ENCODE measurements at places on chromosomes 7 and 10.

DNA sequence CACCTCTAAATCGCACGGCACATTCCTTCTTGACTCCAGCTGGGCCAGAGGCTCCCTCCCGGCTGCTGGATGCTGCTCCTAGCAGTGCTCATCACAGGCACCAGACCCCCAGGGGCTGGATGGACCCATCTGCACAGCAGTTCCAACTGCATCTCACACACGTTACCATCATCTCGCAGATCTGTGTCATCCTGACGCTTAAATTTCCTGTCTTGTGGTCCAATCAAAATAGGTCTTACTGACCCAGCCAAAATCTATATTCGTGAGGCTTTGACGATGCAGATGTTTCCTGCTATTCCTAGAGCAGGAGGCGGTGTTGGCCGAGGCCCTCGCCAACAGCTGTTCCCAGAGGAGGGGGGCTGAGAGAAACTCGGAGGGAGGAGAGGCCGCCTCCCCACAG is 108.0 kb downstream of the MKI67 start:
- DNase-seq: no peak

DNA sequence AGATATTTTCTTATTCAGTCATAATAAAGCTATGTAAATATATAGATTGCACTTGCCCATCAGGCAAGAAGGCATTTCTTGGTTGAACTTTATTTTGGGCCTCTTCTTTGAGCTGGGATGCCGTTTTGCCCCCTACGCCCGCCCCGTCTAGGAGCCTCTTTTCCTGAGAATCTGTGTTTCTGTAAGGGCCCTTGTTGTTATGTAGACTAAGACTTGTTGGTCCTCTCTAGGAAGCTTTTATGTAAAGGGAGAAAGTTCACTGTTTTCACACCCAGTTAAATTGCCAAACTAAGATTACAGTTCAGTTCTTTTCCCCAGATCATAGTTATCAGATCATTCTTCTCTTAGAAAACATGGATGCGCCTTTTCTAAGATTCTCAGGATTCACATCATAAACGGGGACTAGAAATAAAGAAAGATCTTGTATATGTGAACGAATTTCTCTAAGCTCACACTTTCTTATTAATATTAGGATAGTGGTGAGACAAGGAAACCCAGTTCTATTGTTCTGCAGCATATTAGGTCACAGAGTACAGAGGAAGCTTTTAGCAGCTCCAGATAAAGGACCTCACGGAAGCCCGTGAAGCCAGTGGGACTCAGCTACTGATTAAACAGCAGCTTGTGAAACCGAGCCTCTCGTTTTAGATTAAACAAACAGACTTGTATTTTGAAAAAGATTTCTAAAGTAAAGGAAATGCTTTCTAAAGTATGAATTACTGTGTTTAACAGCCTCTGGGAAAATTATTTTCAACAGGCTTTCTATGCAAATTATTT is 3.8 kb downstream of the LMTK2 start:
- peak; percentile 57 for DNase-seq

DNA sequence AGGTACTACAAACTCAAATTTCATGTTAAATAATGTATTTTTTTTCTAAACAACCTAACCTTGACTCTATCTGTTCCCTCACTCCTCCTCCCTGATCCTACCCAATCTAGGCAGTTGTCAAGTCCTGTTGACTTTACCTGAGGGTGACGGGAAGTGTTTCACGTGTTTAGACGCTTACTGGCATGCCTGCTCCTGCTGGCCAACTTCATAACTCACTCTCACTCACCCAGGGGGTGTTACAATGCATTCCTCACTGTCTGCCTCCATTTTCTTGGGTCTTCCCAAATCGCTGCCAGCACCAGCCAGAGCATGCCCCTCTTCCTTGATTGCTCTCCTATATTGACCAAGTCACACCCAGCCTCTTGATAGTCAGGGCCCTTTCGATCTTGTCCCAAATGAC is 28.3 kb downstream of the CRCP start:
- no peak for DNase-seq

DNA sequence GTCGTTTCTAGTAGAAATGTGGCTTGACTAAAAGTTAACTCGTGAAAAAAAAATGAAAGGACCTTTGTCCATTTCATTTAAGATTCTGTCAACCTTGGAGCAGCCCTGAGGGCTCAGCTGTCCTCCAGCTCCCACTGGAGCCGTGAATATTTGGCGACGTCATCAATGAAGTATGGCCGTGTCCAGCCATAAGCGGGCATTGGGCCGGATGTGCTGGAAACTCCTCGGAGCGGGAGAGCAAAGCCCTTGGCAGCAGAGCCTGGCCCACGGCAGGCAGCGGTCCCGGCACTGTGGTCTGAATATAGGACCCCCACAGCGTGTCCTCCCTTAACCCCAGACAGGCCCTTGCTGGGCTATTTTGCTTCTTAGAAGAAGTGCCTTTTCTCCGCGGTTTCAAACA is 50.0 kb downstream of the JAKMIP3 start:
- DNase-seq: peak; percentile 32

DNA sequence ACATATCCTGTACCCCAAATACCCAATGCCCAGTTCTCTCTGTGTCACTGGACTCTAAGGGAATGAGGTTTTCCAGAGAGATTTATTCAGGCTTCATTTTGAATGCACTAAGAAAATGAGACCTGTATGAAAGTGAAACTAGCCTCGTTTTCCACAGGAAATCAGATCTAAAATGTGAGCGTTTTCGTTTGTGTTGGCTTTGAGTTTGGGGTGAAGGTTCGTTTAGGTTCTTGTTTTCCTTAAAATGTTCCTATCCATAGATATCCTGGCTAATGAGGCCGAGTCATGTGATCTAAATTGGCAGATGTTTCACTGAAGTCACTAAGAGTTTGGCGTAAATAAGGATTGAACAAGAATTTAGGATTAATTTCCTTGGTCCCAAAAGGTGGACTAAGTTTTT is 90.9 kb upstream of the BMPER start:
- no peak for DNase-seq

GRCh38 chr7:32069116-32069650 is 1.0 kb downstream of the PDE1C start:
- no peak for DNase-seq

- DNase-seq: no peak
Measured at GRCh38 chr10:117945651-117946050, 101.1 kb downstream of the RAB11FIP2 start.

- DNase-seq: no peak
Measured at GRCh38 chr10:92075829-92076228, 152.3 kb downstream of the BTAF1 start.

- DNase-seq: no peak
Measured at GRCh38 chr10:96555330-96555729, 31.5 kb downstream of the TM9SF3 start.

DNA sequence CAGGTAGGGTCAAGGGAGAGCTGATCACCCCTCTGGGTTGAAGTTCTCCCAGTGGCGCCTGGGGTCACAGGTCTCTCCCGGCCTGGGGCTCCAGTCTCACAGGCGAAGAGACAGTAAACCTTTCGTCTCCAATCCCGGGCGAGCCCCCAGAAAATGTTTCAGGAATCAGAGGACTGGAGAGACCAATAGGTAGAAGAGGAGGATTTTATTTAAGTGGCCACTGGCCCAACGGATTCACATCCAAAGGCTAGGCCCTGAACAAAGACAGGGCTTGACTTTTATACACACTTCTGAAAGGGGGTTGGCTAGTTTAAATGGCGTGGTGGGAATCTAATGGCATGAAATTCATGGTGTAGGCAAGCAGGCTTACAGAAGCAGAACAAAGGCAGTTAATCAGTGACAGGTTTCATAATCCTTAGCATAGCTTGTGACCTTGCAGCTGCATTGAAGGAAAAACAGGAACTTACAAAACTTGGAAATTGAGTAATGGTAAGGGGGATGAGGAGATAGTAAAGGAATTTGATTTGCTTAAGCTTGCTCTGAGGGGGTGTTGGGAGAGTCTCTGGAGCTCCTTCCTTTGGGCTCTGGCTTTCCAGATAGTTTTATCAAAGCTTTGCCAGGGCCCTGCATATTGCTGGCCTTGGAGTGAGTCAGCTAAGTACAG is 105.5 kb downstream of the TRIM24 start:
- DNase-seq: peak; percentile 30

DNA sequence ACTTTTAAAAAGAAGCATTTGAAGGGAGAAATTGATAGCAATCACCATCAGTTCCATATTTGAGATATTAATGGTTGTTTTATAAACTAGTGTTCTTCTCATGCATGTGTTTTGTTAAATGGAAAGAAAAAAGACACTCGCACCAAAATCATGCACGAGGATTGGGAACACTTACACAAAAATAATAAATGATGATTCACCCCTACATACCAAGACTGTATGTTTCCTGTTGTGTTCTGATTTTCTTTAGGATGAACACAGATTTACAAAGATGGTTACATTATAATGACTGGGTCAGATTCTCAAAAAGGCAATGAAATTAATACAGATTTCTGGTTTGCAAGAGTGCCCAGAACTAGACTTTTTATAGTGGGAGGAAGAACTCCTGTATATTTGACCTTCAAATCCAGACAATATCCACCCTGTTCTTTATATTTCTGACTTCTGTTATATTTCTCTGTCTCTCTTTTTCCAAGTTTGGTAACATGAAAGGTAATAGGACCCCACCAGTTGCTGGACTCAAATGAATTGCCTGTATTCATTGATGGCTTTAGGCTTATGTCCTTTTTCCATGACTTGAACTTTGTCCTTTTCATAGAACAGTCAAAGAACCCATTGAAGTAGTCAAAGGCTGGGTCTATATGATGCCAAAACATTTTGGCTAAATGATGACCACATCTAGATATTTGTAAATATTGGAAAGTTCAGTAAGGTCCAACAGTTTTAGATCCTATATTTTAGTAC is 54.4 kb downstream of the SEMA3A start:
- DNase-seq: no peak

DNA sequence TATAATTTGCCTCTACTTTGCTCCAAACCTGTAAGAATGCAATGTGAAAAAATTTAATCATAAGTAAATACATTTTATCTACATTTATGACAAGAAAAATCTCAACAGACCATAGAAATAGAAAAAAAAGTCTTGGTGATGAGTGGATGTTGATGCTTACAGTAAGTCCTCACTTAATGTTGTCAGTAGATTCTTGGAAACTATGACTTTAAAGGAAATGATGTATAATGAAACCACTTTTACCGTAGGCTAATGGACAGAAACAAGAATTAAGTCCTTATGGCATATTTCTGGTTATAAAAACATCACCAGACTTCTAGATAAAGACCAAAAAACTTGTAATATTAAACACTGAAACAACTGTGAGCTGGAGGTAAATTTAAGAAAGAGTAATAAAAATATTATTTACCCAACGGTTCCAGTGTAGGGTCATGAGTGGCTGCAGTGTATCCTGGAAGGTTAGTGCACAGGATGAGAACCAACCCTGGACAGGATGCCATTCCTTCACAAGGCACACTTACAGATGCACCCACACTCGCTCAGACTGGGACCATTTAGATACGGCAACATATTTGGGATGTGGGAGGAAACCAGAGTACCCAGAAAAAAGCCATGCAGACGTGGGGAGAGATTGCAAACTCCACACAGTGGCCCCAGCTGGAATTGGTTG is 76.3 kb downstream of the GLCCI1 start:
- no peak for DNase-seq

GRCh38 chr7:104536956-104537355 is 208.6 kb downstream of the LHFPL3 start:
- DNase-seq: no peak

GRCh38 chr10:103969436-103969835 is 2.5 kb downstream of the SLK start:
- DNase-seq: no peak

DNA sequence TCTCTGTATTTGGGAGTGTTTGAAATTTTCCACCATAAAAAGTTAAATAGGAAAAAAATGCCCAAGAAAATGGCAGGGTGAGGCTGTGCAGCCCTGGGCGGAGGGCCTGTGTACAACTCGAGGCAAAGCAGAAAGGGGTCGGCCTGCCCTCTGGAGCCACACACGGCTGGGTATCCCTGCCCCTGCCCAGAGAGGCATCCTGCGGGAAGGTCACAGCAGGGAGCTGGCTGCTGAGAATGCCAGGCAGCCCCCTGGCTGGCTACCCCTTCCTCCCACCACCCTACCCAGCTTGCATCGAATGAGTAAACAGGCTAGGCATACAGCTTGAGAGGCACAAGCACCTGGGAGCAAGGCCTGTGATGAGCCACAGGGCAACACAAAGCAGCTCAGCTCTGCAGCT is 46.1 kb downstream of the CAMK2B start:
- DNase-seq: no peak

DNA sequence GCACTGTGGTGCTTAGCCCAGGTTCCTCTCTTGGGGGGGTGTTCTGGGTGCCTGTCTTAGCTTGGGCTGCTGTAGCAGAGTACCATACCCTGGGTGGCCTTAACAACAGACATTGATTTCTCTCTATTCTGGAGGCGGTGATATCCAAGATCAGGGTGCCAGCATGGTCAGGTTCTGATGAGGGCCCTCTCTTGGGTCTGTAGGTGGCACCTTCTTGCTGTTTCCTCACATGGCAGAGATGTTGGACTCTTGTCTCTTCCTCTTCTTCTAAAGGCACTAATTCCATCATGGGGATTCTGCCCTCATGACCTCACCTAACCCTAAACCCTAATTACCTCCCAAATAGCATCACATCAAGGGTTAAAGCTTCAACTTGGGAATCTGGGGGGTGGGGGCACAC is 19.9 kb upstream of the CRHR2 start:
- no peak for DNase-seq

- no peak for DNase-seq
Measured at GRCh38 chr10:13039761-13040160, 38.2 kb upstream of the CCDC3 start.

DNA sequence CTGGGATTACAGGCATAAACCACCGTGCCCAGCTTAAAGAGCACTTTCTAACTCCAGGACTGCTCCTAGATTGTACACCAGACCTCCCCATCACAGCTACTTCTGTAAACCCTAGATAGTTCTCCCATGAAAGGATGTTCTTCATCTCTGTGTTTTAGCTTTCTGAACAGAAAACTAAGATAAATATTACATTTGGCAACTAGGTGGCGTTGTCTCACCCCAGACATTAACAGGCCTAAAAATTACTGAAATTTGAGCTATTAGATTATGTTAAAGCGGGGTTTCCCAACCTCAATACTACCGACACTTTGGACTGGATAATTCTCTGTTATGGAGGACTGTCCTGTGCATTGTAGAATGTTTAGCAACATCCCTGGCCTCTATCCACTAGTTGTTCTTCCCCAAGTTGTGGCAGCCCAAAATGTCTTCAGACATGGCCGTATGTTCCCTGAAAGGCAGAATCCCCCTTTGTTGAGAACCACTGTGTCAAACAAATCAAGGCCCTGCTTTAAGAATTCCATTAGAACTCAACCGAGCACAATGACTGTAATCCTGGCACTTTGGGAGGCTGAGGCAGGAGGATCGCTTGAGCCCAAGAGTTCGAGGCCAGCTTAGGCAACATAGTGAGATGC is 19.1 kb downstream of the ATOH7 start:
- DNase-seq: no peak
